ENCODE measurements at places on chromosomes 16 and 17.

DNA sequence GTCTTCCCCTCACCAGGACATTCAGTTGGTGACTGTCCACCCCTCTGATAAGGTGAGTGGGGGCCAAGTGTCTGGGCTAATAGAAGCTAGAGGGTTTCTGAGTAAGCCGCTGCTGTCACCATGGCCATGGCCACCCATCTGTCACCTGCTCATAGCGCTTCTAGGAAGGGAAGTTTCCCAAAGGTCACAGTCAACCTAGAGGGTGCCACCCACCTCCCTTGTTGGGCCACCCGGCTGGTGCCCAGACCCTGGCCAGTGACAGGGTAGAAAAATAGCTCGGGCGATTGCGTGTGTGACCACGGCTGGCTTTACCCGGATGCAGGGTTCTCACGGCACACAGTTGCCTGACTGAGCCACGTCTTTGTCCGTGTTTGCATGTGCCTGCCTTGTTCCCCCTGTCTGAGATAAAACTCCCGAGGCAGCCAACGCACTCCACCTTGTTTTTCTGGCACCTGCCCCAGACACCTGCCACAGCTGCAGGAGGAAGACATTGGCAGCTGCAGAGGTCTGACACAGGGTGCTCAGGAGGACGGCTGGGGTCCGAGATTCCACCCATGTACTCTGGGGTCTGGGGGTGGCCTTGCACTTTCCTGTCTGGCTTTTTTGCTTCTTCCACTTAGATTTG lies 809 bp downstream of the PIRT start:
- no peak for DNase-seq

- no peak for DNase-seq
These were observed 7.2 kb upstream of the MRTFB start for GRCh38 chr16:14063618-14064581.

DNA sequence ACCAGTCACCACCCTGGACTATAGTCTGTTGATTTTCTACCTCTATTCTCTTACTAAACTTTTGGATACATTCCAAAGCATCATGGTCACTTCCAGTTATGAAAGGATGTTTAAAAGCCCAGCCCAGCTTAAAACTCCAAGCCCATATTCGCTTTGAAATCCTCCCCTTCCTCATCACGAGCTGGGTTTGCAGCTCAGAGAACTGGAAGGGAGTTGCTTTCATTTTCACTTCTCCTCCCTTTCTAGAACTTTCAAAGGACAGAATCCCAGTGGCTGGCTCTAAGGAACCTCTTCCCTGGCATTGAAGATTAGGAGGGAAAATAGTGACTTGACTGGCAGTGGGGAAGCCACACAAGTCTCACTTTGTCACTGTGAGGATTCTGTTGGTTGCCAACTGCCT lies 100.1 kb upstream of the DYNLRB2 start:
- DNase-seq: no peak

DNA sequence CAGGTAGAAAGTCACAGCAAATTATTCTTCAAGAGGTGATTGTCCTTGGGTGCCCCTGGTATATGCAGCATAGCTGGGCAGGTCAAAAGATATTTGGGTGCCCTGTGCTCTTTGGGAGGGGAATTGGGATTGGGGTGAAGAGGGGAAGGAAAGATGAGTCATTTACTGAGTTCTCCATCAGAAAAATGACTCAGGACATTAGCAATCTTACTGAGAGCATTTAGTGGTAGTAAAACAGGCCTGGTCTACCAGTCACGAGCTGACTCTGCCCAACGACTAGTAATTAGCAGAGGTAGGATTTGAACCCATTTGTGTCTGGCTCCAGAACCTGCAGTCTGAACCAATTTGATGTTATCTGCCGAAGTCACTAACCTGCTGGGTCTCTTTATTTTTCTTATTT lies 6.0 kb upstream of the GRIN2A start:
- no peak for DNase-seq

DNA sequence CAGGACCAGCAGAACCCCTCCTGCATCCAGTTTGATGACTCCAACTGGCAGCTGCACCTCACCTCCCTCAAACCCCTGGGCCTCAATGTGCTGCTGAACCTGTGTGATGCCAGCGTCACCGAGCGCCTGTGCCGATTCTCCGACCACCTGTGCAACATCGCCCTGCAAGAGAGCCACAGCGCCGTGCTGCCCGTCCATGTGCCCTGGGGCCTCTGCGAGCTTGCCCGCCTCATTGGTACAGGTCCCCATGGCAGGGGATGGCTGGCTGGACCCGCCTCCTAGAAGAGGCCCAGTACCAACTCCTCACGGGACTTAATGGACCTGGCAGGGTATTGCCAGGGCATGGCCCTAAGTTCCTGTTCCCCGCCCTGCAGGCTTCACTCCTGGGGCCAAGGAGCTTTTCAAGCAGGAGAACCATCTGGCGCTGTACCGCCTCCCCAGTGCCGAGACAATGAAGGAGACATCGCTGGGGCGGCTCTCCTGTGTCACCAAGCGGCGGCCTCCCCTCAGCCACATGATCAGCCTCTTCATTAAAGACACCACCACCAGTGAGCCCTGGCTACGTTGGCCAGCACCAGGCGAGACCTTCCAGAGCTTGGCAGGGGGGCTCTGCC lies 22.7 kb downstream of the CASKIN2 start:
- no peak for DNase-seq

DNA sequence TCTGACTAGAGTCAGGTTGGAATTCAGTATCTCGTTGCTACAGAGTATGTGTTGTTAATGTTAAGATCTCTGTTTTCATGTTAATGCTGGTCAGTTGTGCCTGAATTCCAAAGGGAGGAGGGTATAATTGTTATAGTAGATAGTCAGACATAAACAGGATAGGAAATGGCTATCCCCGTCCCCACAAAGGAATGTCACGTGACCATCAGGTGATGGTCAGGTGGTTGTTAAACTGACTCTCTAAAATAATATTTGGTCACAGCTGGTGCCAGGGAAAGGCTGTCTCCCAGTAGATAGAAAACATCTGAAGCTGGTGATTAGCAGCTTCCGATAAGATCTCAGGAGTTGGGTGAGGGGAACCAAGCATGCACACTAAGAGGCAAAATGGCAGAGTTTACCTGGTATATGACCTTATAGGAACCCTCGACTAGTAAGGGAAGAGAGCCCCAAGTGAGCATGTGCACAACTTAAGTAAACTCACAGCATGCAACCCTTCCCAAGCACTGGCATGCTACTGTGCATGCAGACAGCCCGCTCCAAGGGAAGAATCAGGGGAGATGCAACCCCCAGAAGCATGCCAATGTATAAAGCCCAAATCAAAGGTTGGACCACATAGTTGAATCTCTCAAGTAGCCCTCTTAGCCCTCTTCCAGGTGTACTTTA lies 27.4 kb upstream of the SLC6A2 start:
- no peak for DNase-seq

DNA sequence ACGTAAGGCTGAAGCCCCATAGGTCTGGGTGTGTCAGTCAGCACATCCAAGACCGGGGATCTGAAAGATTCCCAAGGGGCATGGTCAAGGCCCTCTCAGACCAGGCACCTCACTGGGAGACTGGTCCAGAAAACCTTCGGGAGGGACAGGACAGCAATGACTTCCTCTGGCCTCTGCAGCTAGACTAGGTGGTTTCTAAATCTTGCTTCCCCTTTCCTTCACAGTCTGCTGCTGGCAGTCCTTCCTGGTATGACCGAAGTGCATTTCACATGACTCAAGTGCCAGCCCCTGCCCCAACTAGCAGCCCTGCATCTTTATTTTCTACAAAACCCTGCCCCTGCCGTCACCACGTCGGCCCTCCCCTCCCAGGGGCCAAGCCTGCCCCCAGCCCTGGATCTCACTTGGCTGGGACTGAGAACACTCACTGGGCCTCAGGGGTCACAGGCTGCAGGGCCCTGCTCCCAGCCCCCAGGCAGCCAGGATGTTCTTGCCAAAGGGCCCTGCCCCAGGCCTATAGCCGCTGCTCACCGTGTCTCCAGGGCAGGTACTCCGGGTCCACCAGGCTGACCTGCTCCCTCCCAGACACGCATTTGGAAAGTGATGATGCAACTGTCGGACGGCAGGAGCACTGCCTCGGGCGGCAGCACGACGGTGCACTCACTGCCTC lies 18.3 kb downstream of the POLR3K start:
- DNase-seq: no peak

DNA sequence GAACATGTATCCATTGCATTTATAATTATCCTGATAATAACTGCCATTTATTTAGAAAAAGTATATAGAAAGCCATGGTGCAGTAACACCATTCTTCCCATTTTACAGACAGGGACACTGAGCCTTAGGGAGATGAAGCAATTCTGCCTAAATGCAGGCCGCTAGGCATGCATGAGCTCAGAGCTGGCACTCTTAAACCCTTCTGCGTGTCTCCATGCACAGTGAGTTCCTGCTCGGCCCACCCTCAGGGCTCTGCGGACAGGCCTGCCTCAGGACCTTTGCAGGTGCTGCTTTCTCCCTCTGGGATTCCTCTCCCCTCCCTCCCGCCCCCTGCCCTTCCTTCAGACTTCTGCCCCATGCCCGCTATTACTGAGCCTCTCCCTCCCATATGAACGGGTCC lies 54.3 kb upstream of the WSB1 start:
- no peak for DNase-seq

GRCh38 chr16:57444711-57445110 lies 2.5 kb downstream of the CIAPIN1 start:
- DNase-seq: peak; percentile 40

- DNase-seq: peak; percentile 7
These were observed 12.4 kb downstream of the ZSCAN10 start for GRCh38 chr16:3086596-3087242.

DNA sequence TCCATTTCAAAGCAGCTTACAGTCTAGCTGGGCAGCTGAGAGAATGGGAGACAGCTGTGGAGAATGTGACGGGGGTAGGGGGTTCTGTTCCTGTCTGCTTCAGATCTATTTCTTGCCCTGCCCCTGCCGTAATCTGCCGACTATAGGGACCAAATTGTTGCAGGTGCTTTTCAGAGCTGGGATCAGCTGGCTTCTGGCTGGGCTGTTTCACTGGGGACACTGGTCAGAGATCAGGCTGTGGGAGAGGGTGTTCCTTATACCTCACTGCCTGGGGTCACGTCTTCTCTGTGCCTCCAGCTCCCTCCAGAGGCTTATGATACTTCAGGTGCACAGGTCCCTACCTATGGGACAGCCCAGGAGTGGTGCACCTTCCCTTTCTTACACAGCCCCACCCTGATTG lies 514.9 kb upstream of the GOT2 start:
- DNase-seq: no peak

DNA sequence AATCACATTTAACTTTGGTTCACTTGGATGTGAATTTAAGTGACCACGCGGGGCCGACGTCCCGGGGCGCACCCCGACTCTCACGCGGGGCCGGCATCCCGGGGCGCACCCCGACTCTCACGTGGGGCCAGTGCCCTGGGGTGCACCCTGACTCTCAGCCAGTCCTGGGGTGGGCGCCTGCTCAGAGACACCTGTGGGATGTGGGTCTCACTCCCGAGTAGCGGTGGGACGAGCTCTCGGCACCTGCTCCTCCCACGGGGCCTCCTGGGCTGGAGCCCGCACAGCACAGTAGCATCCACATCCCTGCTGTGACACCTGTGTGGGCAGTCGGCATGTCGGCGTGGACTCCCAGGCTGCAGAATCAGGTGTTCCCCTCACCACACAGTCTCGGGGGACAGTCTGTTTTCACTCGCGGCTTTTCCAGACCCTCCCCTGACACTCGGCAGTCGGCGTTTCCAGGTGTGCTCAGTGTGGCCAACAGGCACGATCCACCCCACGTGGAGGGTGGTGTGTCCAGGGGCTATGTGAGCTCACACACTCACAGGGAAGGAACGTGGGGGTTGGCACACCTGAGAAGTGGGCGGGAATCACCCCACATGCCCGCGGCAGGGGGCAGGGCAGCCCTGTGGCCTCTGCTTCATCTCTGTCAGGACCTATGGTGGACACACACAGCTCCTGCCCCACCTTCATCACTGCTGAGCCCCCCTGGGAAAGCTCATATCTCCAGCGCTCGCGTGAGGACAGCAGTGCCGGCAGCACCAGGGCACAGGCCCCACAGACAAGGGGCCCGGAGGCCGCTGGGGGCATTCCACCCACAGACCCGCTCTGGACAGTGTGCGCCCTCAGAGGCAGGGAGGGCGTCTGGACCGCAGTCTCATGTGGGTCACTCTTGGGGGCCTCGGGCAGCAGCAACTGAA lies 51.8 kb downstream of the LMF1 start:
- no peak for DNase-seq

GRCh38 chr17:58303971-58304749 lies 23.4 kb upstream of the MPO start:
- DNase-seq: peak; percentile 52

GRCh38 chr16:85505794-85506634 lies 107.1 kb upstream of the GSE1 start:
- DNase-seq: no peak
